ENCODE measurements at places on chromosomes 11 and 22.
A peak's percentile ranks its signal among the peaks of the same experiment; 100 is the strongest.

GRCh38 chr11:75896843-75897419 lies 81.9 kb downstream of the UVRAG start:
- DNase-seq = no peak

GRCh38 chr11:79083352-79083751 lies 357.5 kb downstream of the TENM4 start:
- no peak for DNase-seq

GRCh38 chr11:103550811-103551210 lies 441.6 kb downstream of the DYNC2H1 start:
- DNase-seq = no peak

- DNase-seq = no peak
These were observed 1003.3 kb downstream of the TBC1D22A start for GRCh38 chr22:47765757-47766156.

GRCh38 chr11:30740091-30740490 lies 153.9 kb upstream of the MPPED2 start:
- no peak for DNase-seq

DNA sequence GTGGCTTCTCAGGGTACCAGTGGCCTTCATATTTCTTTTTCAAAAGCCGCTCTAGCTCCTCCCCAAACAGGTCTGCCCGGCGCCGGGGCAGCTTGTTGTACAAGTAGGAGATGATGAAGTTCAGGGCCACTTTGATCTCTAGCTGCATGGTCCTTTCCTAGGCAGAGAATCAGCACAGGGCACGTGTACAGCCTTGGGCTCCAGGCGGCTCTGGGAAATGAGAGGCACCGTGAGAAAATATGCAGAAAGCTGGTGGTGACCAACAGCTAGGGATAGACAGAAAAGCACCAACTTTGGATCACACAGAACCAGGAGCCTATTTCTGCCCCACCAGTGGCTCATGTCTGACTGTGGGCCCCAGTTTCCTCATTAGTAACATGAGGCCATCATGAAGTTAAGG lies 9.4 kb downstream of the TOB2 start:
- no peak for DNase-seq

DNA sequence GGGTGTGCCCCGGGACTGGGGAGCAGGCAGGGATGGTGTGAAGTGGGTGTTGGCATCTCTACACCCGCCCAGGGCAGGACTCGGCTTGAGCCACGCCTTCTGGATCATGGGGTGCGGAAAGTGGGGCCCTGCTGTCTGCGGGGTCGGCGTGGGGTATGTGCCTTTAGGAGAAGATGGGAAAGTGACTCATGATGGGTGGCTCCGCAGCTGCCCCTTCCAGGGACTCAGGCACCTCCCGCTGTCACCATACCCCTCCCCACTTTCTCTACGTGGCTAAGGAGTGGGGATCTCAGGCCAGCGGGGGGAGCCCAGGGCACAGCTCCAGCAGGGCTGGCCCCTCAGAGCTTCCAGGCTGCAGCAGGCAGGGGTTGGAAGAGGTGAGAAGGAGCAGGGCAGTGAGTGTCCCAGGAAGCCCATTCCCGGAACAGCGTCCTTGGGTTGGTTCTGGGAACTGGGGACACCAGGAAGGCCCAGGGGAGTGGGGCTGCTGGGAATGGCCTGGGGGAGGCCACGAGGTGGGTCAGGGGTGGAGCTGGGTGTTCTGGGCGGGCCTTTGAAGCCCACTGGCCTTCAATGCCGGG lies 102.9 kb upstream of the FGF3 start:
- DNase-seq = no peak

- no peak for DNase-seq
These were observed 49.2 kb upstream of the SLC25A18 start for GRCh38 chr22:17514084-17514483.

GRCh38 chr11:39442177-39442576 lies 2017.3 kb downstream of the LRRC4C start:
- DNase-seq = no peak

DNA sequence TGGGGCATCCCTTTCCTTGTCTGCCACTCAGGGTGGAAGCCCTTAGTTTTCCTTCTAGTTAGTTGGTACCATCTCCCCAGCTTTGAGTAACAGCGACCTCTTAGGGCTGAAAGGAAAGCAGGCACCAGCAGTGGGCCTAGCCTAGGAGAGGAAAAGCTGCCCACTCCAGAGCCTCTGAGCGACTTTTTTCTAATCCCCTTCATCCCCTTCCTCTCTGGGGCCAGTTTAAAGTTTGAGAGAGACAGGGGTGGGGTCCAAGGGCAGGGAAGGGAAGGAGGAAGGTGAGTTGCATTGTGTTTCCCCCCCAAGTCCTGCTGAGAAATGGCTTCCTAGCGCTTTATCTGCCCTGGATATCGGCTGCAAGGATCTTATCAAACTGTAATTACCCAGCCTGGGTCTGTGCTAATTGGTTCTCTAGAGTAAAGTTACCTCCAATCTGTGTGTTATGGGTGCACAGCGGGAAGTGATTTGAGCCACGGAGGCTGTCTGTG lies 573.9 kb upstream of the CADM1 start:
- no peak for DNase-seq

- no peak for DNase-seq
These were observed 18.8 kb upstream of the PRSS23 start for GRCh38 chr11:86781546-86781945.

DNA sequence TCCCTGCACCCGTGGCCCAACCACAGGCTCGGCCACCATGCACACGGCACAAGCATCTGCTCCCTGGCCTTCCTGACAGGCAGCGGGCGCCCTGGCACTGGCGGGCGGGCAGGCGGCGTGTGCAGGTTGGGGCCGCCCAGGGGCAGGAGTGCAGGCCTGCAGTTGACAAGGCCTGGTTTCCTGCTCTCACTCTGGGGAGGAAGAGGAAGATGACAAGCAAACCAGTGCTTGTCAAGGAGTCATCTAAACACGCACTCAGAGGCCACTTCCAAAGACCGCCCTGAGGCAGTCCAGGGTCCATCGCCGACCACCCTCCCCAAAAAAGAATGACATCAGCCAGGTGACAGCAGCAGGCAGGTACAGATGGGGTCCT lies 65.3 kb upstream of the LINC01488 start:
- DNase-seq = no peak

- no peak for DNase-seq
These were observed 317.4 kb downstream of the C11orf87 start for GRCh38 chr11:109739379-109739778.

DNA sequence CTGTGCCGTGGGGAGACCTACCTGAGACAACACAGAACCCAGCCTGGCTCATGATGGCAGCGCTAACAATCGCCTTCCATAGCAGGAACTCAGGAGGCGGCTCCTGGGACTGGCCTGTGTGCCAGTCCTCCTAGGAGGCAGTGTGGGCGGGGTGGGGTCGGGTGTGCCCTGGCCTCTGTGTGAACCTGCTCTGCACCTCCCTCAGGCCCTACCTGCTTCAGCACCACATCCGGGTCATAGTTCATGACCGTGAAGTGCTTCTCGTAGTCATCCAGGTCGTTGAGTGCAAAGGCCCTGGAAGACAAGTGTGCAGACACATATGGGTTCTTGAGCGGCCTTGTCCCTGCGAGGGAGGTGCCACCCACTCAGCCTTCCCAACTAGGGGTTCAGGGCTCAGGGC lies 15.3 kb downstream of the TTLL12 start:
- no peak for DNase-seq

DNA sequence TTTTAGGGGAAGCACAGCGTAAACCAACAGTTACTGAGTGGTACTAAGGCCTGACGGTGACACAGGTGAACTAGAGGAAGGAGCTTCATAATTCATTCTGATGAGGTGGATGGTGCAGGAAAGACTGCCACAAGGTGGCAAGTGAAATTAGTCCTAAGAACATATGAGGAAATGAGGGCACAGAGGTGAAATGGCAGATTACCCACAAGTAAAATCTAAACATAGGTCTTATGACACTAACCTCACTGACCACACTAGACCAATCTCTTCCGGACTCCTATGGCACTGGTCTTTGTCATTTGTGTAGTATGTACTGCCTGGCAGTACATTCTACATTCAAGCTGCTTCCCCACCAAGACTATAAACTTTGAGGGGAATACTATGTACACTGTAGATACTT lies 20.2 kb downstream of the GAB2 start:
- no peak for DNase-seq

DNA sequence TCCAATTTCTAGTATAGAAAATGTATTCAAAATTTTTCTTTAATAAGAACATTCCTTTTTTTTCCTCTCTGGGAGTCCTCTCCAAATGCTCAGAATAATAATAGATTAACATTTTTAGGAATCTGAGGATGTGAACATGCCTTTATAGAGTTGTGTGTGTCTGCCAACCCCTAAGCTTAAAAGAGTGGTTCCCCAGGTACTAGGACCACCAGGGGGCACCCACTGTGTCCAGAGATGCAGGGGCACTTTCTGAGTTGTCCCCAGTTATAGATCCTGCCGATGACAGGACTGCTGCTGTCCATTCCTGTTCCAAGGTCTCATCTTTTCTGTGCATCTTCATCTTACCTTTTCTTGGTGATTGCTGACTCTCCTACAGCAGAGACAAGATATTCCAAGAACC lies 27.0 kb upstream of the MICAL2 start:
- no peak for DNase-seq

- DNase-seq = no peak
These were observed 9.1 kb downstream of the LTBP3 start for GRCh38 chr11:65549096-65549495.

GRCh38 chr11:66855574-66856495 lies 1.0 kb upstream of the LRFN4 start:
- peak; percentile 50 for DNase-seq

GRCh38 chr11:121688055-121688491 lies 235.3 kb upstream of the SORL1-AS1 start:
- no peak for DNase-seq

DNA sequence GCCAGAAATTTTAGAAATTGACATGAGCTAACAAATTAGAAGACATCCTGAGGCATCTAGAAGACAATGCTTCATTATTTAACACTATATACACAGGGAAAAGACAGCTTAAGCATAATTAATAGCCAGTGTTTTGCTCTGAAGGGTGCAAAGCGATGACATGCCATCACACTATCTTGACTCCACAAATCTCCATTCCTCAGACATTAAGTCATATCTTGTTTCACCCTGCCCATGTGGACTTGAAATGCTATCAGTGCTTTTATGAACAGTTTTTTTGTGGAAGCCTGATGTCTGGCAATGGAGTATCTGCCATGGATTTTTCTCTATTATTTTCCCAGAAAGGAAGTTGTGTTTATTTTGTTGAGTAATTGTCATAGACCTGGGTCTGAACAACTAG lies 2.3 kb downstream of the CARD18 start:
- no peak for DNase-seq

DNA sequence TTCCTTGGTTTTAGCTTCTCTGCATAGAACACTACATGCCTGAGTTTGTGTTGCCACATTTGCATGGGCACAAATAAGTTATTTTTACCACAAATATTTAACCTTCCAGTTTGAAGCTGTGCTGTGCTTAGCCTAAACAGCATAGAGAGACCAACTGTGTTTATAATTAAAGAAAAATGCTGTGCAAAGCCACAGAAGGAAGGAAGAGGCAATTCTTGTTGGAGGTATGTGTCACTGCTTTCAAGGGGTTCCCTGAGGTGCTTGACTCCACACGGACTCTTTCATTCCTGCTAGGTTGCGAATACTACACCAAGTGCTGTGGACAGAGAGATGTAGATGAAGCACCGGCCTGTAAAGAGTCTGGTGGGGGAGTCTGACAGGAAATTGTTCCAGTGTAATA lies 47.6 kb upstream of the OLFML1 start:
- DNase-seq = no peak

DNA sequence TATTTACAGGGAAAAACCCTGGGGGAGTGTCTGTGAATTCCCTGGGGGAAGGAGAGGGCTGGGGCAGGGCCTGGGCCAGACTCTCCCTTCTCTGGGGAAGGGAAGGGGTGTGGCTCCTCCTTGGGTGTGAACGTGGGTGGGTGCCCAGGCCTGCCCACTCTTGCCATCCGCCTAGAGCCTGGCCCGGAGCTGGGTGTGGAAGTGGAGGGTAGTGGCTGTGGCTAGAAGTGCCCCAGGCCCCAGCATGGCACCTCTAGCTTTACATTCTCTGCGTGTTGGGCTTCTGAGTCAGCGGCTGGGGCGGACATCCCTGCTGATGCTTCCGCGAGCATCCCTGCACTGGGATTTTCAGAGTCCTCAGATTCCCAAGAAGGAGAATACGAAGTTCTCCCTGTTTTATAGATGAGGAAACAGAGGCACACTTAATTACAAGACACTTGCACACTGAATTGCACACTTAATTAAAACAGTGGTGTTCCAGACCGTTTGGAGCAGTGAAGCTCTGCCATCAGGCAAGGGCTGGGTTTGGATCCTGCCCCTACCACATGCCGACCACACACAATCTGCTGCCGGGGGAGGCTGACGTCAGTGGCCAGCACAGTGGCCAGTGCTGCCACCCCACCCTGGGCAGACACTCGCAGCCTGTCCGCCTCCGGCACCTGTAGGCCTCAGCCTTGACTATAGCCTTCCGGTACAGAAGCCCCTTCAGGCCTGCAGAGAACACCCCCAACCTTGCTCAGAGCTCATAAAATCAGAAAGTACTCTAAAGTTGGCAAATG lies 7.6 kb downstream of the BAD start:
- no peak for DNase-seq

DNA sequence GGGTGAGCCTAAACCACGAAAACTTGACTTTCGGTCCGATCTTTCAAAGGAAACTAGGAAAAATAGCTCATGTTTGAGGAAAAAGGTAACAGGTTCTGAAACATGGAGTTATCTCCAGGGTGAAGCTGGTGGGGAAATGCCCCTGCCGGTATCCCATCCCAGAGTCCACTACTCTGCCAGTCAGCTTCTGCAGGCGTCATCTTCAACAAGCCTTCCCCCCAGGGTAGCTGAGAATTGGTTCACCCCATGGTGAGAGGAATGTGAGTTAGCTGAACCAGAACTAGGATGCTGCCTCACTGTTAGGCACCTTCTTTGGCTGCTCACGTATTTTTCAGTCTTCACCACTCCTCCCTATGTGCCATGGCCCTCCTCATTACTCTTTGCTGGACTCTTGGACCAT lies 1.1 kb downstream of the GVQW3 start:
- no peak for DNase-seq

DNA sequence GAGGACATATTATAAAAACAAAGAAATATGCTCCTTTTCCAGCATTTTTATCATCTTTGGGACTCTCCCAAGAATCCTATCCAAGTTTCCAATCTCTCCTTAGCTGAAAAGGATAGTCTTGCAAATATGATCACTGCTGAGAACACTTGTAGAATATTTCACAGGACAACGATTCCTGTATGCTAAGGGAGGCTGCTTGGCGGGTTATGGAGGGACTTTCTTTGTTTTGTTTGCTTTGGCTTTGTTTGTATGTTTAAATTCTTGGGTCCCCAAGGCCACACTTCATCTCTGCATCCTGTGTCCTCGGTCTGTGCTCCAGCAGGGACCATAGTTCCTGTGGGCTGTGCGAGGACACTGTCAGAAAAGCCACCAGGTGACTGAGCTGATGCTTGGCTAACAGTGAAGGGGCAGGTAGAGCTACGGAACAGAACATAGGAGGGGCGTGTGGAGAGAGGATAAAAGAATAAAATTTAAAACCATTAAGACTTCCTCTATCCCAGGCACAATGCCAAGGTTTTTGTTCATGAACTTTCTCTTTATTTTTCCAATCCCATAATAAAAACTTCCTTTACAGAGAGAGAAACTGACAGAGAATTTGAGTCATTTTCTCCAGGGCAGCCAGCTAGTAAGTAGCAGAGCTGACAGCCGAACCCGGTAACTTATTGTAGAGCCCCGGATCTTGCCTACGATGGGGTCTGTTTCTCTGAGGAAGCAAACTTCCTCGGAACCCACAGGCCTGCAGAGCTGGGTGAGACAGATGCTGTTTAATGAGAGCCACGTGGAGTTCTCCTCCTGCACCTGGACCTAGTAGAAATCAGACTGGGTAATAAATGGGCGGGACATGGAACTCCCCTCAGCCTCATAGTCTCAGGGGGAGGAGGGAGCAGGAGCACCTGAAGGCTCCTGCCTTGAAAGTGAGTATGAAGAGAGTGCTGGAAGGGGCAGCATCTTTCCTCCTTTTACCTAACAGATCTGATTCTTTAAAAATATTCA lies at the start of gene IZUMO1R:
IZUMO1R (plus strand) TSS at position 615 of the 993 bp plus-strand sequence. CDS start 1,057 bp downstream, outside the sequence.
- DNase-seq = no peak

Data from stimulated activated CD8-positive, alpha-beta memory T cell treated with anti-CD3 and anti-CD28 coated beads, Interleukin-7, amount 100 ng/mL, for 1 hour (primary cell).